ENCODE measurements at places on chromosomes 2 and 18. TPM values are rescaled to one million over a fixed set of nuclear protein-coding genes. Genes with fewer than 3 reads are reported as not detected.

GRCh38 chr2:208556983-208557484 is 150.4 kb downstream of the PTH2R start:
- no peaks in the 10 kb centered on the region for H3K4me1 ChIP-seq
- no peaks in the 10 kb centered on the region for H3K36me3 ChIP-seq
- no peaks in the 10 kb centered on the region for H3K27me3 ChIP-seq
- DNase-seq, result no peak
- no peak overlapping the region for H3K4me3 ChIP-seq

DYSF gene
- polyA plus RNA-seq, result 5.0 TPM

FRZB gene
- polyA plus RNA-seq, result 1.9 TPM

MYOM1 gene
- 1.5 TPM for polyA plus RNA-seq

DNA sequence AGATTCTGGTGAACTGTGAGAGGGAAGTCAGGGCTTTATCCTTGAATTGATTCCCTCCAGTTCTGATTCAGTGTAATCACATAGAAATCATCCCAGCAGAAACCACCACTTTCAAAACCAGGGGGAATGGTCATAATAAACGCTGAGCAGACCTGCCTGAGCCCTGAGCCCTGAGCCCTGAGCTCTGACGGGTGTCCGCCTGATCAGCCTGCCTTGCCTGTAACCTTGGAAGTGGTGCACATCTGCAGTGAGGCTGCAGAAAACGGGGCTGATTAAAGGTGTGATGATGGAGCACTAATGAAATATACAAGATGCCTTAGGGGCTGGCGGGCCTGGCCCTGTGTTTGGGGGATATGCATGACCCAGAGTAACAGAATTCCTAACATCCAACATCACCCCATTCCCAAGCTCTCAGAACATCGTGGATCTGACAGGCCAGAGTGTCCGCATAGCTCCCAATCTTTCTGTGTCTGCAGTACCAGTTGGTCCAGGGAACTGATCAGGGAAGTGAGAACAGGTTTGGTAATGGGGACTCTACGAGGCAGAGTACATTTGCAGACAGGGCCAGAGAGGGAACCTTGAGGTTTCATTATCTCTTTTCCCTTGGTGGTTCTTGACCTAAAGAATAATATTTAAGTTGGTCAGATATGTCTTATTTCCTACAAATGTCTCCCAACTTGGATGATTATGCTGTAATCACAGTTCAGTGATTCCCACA is 37.8 kb downstream of the KCTD18 start:
- peaks cover 17% of the 10 kb centered on the region for H3K36me3 ChIP-seq
- no peak overlapping the region for H3K27ac ChIP-seq
- no peaks in the 10 kb centered on the region for H3K27me3 ChIP-seq
- no peak for DNase-seq

DNA sequence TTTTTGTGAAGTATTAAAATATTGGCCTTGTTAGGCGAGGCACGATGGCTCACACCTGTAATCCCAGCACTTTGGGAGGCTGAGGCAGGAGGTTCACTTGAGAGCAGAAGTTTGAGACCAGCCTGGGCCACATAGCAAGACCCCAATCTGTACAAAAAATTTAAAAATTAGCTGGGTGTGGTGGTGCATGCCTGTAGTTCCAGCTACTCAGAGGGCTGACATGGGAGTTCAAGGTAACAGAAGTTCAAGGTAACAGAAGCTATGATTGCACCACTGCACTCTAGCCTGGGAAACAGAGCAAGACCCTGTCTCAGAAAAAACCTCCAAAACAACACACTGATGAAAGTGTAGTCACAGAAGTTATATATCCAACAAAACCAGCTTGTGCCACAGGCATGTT is 39.8 kb downstream of the IMPA2 start:
- no peak overlapping the region for H3K27ac ChIP-seq
- no peak overlapping the region for H3K4me3 ChIP-seq
- DNase-seq, result no peak
- H3K27me3 ChIP-seq, result no peaks in the 10 kb centered on the region

COL4A4 gene
- 0.21 TPM for polyA plus RNA-seq

DQX1 gene
- 15.8 TPM for polyA plus RNA-seq

DNA sequence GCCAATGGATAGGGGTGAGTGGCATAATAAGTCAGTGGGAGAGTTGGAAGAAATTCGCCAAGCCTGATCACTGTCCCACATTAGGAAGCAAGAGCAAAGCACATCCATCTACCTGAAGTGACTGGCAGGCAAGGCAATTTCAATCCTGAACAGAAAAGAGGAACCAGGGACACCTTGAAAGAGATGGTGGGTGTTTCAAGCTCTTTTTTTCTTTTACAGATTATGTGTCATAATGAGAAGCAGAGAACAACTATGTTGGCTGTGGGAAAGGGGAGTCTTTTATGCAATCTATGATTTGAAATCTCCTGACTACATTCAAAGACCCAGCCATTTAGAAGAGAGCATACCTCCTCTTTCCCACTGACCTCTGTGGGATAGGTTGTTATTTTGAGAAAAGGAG is 63.5 kb downstream of the TGIF1 start:
- no peak for DNase-seq
- no peaks in the 10 kb centered on the region for H3K4me1 ChIP-seq
- no peak overlapping the region for H3K27ac ChIP-seq
- H3K4me3 ChIP-seq, result no peak overlapping the region
- H3K27me3 ChIP-seq, result no peaks in the 10 kb centered on the region

- no peak for DNase-seq
- no peak overlapping the region for H3K27ac ChIP-seq
- no peaks in the 10 kb centered on the region for H3K36me3 ChIP-seq
- peaks cover 2% of the 10 kb centered on the region for H3K27me3 ChIP-seq
These were observed 7.2 kb upstream of the KLHL29 start for GRCh38 chr2:23377771-23378170.

UGT1A6 gene
- 0.21 TPM for polyA plus RNA-seq

- H3K36me3 ChIP-seq, result no peaks in the 10 kb centered on the region
- no peaks in the 10 kb centered on the region for H3K27me3 ChIP-seq
- no peak overlapping the region for H3K27ac ChIP-seq
- no peak overlapping the region for H3K4me3 ChIP-seq
- H3K4me1 ChIP-seq, result no peaks in the 10 kb centered on the region
These were observed 98.9 kb downstream of the MYT1L start for GRCh38 chr2:2232167-2232566.

GRCh38 chr2:68800027-68800401 is 65.4 kb downstream of the ARHGAP25 start:
- no peak for DNase-seq
- H3K27me3 ChIP-seq, result no peaks in the 10 kb centered on the region
- H3K4me1 ChIP-seq, result no peaks in the 10 kb centered on the region

DNA sequence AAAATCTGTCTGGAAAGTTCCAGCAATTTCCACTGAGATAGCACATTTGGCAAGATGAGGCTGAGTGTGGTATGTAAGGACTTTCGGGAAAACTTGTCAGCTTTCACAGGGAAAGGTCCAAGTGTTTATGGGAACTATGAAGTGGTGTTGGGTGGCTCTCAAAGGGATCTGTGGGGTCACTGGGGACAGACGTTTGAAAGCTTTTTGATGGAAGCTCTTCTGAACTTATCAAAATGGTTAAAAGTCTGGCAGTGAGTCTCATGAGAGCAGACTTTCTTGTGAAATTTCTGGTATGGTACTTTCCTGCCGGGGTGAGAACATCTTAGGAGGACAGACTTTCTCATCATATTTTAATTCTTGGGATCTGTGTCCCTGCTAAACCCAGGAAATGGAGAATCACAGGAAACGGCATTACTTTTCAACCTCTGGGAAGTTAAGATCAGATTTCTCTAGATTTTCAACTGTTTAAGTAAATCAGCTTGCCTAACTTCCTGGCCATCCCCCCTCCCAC is 546.3 kb upstream of the ZEB2 start:
- no peak overlapping the region for H3K4me3 ChIP-seq
- no peaks in the 10 kb centered on the region for H3K4me1 ChIP-seq
- no peaks in the 10 kb centered on the region for H3K27me3 ChIP-seq
- DNase-seq, result no peak

- H3K27ac ChIP-seq, result no peak overlapping the region
- H3K4me3 ChIP-seq, result no peak overlapping the region
- no peaks in the 10 kb centered on the region for H3K36me3 ChIP-seq
- H3K4me1 ChIP-seq, result no peaks in the 10 kb centered on the region
- peak; percentile 47 for DNase-seq
These were observed 107.0 kb upstream of the PTPRM start for GRCh38 chr18:7459851-7460770.

ALK gene
- not detected for polyA plus RNA-seq

GRCh38 chr2:62257466-62257865 is 61.6 kb downstream of the B3GNT2 start:
- no peak for DNase-seq
- H3K27me3 ChIP-seq, result no peaks in the 10 kb centered on the region
- H3K4me3 ChIP-seq, result no peak overlapping the region
- H3K36me3 ChIP-seq, result no peaks in the 10 kb centered on the region

DNA sequence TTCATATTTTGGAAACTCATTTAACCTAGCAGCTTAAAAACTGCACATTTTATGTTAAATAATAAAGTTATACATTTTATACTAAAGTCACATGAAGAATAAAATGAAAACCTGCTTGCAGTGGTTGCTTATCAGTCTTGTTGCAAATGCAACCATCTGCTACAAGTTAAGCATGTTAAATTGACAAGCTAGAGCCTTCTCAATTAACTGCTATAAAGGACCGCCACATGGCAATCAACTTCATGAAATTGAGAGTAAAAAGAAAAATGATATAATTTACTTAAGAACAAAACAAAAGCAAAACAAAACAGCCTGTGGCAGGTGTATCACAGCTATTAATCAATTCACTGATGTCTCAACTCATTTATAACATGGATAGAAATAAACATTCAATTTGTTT is 78.7 kb downstream of the RTTN start:
- H3K4me3 ChIP-seq, result no peak overlapping the region
- H3K27me3 ChIP-seq, result no peaks in the 10 kb centered on the region
- H3K36me3 ChIP-seq, result peaks cover 3% of the 10 kb centered on the region

- H3K4me3 ChIP-seq, result no peak overlapping the region
- no peaks in the 10 kb centered on the region for H3K4me1 ChIP-seq
- no peak for DNase-seq
- no peak overlapping the region for H3K27ac ChIP-seq
- no peaks in the 10 kb centered on the region for H3K36me3 ChIP-seq
- H3K27me3 ChIP-seq, result no peaks in the 10 kb centered on the region
These were observed 1518.3 kb downstream of the RPIA start for GRCh38 chr2:90209806-90210205.

INHA gene
- not detected for polyA plus RNA-seq

GRCh38 chr2:120804459-120804858 is 68.8 kb downstream of the GLI2 start:
- peaks cover 7% of the 10 kb centered on the region for H3K36me3 ChIP-seq
- no peak overlapping the region for H3K4me3 ChIP-seq
- no peaks in the 10 kb centered on the region for H3K27me3 ChIP-seq
- H3K4me1 ChIP-seq, result peaks cover 16% of the 10 kb centered on the region

MOCOS gene
- 3.2 TPM for polyA plus RNA-seq

GRCh38 chr2:153715218-153715850 is 156.4 kb upstream of the GALNT13 start:
- no peaks in the 10 kb centered on the region for H3K36me3 ChIP-seq
- H3K27ac ChIP-seq, result no peak overlapping the region
- H3K4me3 ChIP-seq, result no peak overlapping the region
- H3K4me1 ChIP-seq, result no peaks in the 10 kb centered on the region
- H3K27me3 ChIP-seq, result no peaks in the 10 kb centered on the region
- no peak for DNase-seq

GRCh38 chr2:171862501-171862900 is 31.5 kb downstream of the SLC25A12 start:
- no peaks in the 10 kb centered on the region for H3K4me1 ChIP-seq
- H3K36me3 ChIP-seq, result no peaks in the 10 kb centered on the region
- no peak for DNase-seq
- H3K27ac ChIP-seq, result no peak overlapping the region
- H3K27me3 ChIP-seq, result no peaks in the 10 kb centered on the region
- no peak overlapping the region for H3K4me3 ChIP-seq
